Fibroblast of skin of right biceps (primary cell): ENCODE measurements at places on chromosomes 13 and 19.
A peak's percentile ranks its signal among the peaks of the same experiment; 100 is the strongest.

- no peak for DNase-seq
These were observed 13.1 kb downstream of the HNRNPM start for GRCh38 chr19:8457827-8458226.

- no peak for DNase-seq
These were observed 2.3 kb downstream of the PVR start for GRCh38 chr19:44646049-44646416.

DNA sequence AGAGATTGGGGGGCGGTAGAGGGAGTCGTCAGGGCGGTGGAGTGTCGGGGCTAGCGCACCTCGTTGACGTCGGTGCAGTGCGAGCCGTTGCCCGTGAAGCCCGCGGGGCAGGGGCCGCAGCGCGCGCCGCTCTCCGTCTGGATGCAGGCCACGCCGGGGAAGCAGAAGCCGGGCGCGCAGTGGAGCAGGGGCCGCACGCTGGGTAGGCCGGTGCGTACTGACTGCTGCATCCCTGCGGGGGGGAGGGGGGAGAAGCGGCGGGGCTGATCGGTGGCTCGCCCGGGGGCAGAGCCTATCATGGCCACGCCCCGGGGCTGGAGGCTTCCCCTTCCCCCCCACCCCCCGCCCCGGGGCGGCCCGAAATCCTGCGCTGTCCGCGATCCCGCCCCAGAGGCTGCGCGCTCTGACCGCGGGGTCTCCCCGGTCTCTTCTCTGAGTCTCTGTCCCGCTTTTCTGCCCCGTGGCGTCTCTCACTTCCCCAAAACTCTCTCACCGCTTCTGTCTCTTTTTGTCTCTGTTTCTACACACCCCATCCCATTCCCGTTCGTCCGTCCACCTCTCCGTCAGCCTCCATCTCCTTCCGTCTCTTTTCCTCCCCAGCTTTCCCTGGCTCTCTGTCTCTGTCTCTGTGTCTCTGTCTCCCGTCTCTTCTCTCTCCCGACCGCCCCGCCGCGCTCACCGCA, 1.1 kb downstream of the COMP start:
- peak; percentile 33 for DNase-seq

- DNase-seq = no peak
These were observed 42.0 kb upstream of the SLC15A1 start for GRCh38 chr13:98794498-98794897.

DNA sequence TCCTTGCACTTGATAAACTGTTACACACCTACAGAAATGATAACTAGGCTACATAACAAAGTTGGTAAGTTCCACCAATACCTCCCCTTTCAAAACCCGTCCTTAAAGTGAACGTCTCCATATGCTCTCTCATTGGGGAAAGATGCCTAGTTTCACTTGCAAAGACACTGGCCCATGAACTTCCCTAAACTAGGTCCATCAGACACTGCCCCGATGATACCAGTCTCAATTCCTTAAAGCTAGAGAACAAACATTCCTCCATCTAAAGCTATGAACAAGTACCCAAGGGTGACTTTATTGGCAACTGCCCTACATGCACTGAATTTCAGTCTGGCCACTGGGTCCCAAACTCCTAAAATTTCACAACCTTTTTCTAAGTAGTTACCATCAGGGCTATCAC, 39.9 kb downstream of the FOXO1 start:
- no peak for DNase-seq

DNA sequence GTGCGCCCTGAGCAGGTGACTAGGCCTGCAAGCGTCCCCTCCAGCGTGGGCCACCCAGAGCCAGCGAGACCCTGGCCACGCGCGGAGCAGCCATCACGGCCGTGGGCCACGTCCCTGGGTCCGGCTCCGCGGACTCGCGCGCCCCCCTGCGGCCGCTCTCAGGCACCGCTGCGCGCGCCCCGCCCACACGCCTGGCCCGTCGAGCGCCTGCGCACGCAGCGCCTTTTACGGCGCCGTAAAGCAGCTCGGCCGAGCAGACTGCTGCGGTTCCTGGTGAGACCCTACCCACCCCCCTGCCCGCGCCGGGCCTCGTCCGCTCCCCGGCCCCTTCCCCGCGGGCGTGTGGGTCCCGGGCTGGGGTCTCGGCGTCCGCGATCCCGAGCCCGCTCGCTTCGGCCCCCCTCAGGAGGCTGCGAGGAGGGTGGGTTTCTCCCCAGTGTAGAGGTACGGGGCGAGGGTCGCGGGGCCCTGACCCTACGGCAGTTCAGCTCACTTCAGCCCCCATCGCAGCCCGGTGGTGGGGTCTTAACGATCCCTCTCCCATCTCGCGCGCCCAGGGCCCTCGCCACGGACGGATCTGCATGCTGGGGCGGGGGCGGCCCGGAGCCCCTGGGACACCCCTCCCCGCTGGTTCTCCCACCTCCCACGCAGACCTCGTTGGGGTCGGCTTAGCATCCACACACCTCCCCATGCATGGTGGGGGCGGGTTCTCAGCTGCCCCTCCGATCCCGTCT, at the start of gene TRAPPC5:
Gene TRAPPC5, plus strand, starts transcription at position 228 of the 734 bp plus-strand sequence. CDS start 1,421 bp downstream, outside the sequence.
- DNase-seq = peak; percentile 78

GRCh38 chr19:11480715-11481533, at the start of gene ELAVL3:
Gene ELAVL3 (minus strand): TSS chr19:11481046. CDS start chr19:11480608, 438 bp downstream.
- DNase-seq = no peak

- peak; percentile 50 for DNase-seq
These were observed 56.2 kb upstream of the AKAP11 start for GRCh38 chr13:42215578-42216421.

GRCh38 chr13:55664178-55664577, 1476.5 kb upstream of the PRR20A start:
- DNase-seq = no peak

DNA sequence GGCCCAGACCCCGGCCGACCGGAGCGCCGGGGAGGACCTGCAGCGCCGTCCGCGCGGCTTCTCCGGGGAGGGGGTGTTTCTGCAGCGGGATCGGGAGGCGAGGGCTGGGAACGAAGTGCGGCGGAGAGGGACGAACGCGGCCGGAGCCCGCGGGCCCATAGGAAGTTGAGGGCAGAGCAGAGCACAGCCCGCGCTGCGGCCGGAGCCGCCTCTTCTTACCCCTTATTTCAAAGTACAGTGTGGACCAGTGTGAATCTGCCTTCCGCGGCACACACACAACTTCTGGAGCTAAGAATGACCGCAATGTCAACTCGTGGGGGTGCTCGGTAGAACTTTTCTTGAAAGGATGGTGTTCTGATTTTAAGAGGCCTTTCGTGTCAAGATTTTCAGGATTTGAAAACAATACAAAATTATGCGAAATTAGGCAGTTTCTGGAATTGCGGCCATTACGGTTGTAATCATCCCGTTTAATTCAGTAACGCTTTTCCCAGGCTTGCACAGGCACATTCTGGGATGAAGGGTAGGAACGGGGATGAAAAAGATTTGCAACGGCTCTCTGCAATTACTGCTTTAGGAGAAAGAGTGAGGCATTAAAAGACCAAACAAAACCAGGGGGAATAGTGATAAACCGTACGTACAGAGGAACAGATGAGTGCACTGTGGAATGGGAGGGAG, 821 bp downstream of the TDRD3 start:
- peak; percentile 64 for DNase-seq

- DNase-seq = no peak
These were observed 2.6 kb downstream of the ZBTB7A start for GRCh38 chr19:4064149-4064495.

GRCh38 chr13:93867481-93867880, 612.0 kb downstream of the DCT start:
- DNase-seq = peak; percentile 87

DNA sequence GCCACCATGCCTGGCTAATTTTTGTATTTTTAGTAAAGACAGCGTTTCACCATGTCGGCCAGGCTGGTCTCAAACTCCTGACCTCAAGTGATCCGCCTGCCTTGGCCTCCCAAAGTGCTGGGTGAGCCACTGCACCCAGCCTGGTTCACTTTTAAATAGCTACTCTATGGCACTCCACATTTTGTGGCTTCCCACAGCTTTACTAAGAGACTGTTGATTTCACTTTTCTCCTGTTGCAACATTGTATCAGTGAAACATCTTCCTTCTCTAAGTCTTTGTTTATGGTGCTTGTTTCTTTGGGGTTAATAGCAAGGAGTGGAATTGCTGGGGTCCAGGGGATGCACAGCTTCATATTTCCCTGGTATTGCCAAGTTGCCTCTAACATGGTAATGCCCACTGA, 12.3 kb downstream of the TMEM38A start:
- DNase-seq = no peak

- DNase-seq = no peak
These were observed 26.2 kb downstream of the CELF5 start for GRCh38 chr19:3250675-3251074.

- peak; percentile 8 for DNase-seq
These were observed 370.9 kb downstream of the KLF5 start for GRCh38 chr13:73429701-73430100.

GRCh38 chr19:46296722-46297461, at the start of gene HIF3A:
Gene HIF3A (plus strand): TSS chr19:46297042. CDS start chr19:46297077, 35 bp downstream.
- no peak for DNase-seq

GRCh38 chr13:39369161-39369890, 233.7 kb downstream of the LHFPL6 start:
- no peak for DNase-seq
